T-helper 9 cell (primary cell): ENCODE measurements at places on chromosomes 2 and 18.

GRCh38 chr2:9222239-9222892, 15.8 kb downstream of the ASAP2 start:
- DNase-seq: no peak

- no peak for DNase-seq
Observed at GRCh38 chr18:48186861-48187260, 222.3 kb downstream of the ZBTB7C start.

GRCh38 chr2:15797231-15797938, 143.0 kb upstream of the MYCN start:
- no peak for DNase-seq

DNA sequence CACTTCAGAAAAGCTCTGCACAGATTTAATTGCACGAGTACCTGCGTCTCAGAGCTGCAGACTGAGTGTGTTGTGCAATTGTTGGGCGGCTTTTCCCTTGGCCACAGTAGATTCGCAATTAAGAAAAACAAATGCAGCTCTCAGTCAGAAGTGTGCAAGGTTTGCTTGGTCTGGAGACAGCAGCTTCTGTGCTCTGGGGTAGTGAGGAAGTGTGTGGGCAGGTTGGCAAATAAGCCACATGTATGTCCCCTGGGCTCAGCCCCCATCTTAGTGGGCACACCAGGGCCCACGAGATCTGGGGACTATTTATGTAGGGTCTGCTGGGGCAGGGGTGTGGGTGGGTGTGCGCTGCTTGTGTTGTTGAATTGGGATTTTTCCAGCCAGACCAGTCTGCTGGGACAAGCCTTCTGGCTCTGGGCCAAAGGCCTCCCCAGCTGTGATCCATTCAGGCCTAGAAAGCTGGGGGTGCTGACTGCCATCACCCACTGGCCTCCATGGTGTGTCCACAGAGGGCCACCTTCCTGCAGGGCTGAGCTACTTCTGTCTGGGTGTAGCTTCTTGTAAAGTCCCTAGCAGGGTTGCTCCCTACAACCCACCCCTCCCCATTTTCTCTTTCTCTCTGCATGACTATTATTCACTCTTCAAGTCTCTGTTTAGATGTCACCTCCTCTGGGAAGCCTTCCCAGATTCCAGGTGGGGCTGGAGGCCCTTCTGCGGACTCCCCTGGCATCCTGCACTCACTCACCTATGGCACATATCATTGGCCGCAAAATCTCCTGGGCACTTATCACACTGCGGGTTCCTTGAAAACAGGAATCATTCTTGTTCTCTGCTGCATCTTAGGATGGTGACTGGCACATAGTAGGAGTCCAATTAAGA, 67.8 kb downstream of the ODC1 start:
- no peak for DNase-seq

GRCh38 chr18:12879840-12880540, 4.0 kb downstream of the PTPN2 start:
- DNase-seq: no peak

DNA sequence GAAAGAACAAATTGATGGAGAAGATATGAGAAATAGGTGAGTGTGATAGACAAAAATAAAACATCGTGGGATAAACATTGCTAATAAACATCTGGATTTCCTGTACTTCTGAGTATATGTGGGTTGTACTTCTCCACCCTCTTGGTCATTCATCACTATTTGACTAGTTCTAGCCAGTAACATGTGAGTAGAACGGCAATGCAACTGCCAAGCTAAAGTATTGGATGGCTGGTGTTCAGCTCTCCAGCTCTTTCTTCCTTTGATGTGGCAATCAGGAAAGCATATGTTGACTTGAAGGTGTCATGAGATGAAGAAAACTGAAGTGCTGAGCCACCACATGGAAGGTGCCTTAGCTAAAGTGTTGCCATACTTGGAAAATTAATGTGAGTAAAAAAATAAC, 144.9 kb downstream of the SCG2 start:
- DNase-seq: no peak

DNA sequence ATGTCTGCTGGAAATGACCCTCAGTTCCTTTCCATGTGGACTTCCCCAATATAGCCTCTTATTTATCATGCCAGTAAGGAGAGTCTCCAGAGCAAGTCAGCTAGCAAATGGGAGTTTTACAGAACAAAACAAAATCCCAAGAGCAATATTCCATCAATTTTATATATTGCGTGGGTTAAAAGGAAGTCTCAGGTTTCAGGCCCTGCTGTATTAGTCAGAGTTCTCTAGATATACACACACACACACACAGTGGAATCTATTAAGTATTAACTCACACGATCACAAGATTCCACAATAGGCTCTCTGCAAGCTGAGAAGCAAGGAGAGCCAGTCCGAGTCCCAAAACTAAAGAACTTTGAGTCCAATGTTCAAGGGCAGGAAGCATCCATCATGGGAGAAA, 102.8 kb upstream of the MAP2 start:
- DNase-seq: no peak
